ENCODE measurements at places on chromosomes 11 and 22. TPM values are rescaled to one million over a fixed set of nuclear protein-coding genes. Genes with fewer than 3 reads are reported as not detected.

GRCh38 chr11:73869332-73869949, 7.2 kb downstream of the COA4 start:
- no peaks in the 10 kb centered on the region for H3K27me3 ChIP-seq
- no peak overlapping the region for H3K4me3 ChIP-seq
- peak overlapping the region; percentile 16 for H3K27ac ChIP-seq
- H3K4me1 ChIP-seq = peaks cover 22% of the 10 kb centered on the region

DNA sequence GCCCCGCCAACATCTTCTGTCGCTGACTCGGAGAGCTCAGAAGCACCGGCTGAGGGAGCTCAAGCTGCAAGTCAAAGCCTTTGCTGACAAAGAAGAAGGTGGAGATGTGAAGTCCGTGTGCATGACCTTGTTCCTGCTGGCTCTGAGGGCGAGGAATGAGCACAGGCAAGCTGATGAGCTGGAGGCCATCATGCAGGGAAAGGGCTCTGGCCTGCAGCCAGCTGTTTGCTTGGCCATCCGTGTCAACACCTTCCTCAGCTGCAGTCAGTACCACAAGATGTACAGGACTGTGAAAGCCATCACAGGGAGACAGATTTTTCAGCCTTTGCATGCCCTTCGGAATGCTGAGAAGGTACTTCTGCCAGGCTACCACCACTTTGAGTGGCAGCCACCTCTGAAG, 6.7 kb downstream of the RAG1 start:
- no peak overlapping the region for H3K27ac ChIP-seq
- H3K36me3 ChIP-seq = no peaks in the 10 kb centered on the region
- DNase-seq = no peak
- no peaks in the 10 kb centered on the region for H3K27me3 ChIP-seq
- H3K4me3 ChIP-seq = no peak overlapping the region

GRCh38 chr11:74226907-74227306, 55.8 kb downstream of the PPME1 start:
- no peak overlapping the region for H3K4me3 ChIP-seq
- no peaks in the 10 kb centered on the region for H3K4me1 ChIP-seq
- H3K27me3 ChIP-seq = no peaks in the 10 kb centered on the region
- DNase-seq = no peak
- no peak overlapping the region for H3K27ac ChIP-seq

GRCh38 chr11:13680501-13681264, 12.2 kb downstream of the FAR1 start:
- no peak overlapping the region for H3K4me3 ChIP-seq
- peaks cover 35% of the 10 kb centered on the region for H3K4me1 ChIP-seq
- H3K36me3 ChIP-seq = no peaks in the 10 kb centered on the region
- H3K27me3 ChIP-seq = no peaks in the 10 kb centered on the region

DNA sequence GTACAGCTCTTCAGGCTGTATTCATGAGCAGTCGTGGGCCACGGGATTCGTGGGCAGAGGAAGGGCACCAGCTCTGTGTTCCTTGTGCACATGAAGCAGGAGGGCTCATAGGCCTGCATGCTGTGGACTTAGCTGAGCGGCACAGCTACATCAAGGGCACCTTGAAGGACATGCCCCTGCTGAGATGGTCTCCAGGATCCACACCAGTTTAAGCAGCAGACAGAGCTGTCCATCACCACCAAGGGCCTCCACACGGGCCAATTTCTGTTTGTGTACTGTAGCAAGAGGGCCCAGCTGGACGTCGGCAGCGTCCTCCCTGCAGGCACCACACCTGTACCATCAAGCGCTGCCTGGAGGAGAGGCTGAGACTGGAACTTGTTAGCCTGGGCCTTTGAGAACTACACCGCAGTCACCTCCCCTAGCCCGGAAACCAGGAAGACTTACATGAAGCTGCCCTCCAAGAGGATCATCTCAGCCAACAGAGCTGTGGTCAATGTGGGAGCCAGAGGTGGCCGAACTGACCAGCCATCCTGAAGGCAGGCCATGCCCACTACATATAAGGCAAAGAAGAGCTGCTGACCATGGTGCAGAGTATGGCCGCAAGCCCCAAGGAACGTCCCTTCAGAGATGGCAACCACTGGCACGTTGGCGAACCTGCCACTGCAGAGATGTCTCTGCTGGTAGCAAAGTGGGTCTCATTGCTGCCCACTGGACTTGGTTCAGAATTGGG, 32.7 kb upstream of the GNB1L start:
- H3K4me1 ChIP-seq = peaks cover 29% of the 10 kb centered on the region
- H3K27me3 ChIP-seq = no peaks in the 10 kb centered on the region
- H3K4me3 ChIP-seq = no peak overlapping the region
- H3K36me3 ChIP-seq = no peaks in the 10 kb centered on the region

GRCh38 chr11:116852261-116853031, 15.0 kb upstream of the APOA1 start:
- H3K27ac ChIP-seq = no peak overlapping the region
- H3K36me3 ChIP-seq = peaks cover 6% of the 10 kb centered on the region
- peaks cover under 1% of the 10 kb centered on the region for H3K4me1 ChIP-seq
- DNase-seq = no peak

DNA sequence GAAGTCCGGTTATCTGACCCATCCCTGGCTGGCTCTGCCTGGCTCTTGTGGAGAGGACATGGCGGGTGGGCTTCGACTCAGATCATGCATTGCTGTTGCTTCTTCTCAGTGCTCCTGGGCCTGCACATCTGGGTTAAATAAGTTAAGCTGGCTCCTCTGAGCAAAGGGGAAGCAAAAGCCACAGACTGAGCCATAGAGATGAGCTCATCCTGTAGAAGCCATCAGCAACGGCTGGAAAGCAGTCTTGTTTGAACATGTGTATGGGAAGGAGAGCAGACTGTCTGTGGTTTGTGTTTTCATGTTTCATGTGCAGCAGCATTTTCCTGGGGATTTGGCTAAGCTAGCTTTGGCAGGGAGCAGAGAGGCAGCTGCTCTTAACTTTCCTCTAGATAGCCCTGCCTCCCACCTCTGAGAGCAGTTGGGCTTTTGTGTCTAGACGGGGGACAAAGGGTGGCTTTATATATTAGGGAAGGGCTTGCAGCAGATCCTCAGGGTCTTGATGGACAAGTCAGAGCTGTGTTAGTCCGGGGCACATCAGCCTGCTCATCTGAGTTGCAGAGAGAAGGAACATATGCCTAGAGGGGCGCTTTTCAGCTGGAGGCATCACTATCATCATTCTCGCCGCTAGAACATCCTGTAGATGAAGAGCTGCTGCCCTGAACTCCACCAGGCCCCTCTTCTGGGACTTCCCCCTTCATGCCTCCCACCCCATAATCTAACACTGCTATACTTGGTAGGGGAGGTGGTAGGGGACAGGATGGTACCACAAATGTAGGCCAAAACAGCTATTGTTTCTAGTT, 14.9 kb downstream of the DCPS start:
- no peaks in the 10 kb centered on the region for H3K36me3 ChIP-seq
- 0 out of 2 replicates have a peak, but pooled peaks cover 6% of the 10 kb centered on the region for H3K4me1 ChIP-seq
- H3K4me3 ChIP-seq = no peak overlapping the region
- no peaks in the 10 kb centered on the region for H3K27me3 ChIP-seq

DNA sequence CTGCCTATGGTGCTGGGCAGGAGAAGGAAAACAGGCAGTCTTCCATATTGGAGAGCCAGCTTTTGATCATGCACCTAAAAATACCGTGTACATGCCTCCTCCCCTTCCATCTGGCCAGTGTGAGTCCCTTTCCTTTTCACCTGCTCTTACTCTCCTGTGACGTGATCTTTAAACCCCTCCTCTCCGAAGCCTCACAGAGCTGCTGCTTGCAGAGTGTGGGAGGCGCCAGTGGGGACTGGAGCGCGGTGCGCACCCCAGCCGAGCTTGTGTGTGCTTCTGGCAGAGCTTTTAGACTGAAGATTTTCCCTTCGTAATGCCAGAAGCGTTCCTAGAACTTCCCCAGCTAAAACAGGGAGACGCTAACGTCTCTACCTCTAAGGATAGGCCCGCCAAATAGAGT, 29.8 kb downstream of the MUC6 start:
- no peaks in the 10 kb centered on the region for H3K4me1 ChIP-seq
- peaks cover 3% of the 10 kb centered on the region for H3K36me3 ChIP-seq
- no peak overlapping the region for H3K27ac ChIP-seq
- DNase-seq = no peak

GRCh38 chr11:100515087-100515486, 172.0 kb upstream of the ARHGAP42 start:
- no peak overlapping the region for H3K27ac ChIP-seq
- peak; percentile 43 for DNase-seq
- no peaks in the 10 kb centered on the region for H3K27me3 ChIP-seq
- H3K36me3 ChIP-seq = no peaks in the 10 kb centered on the region

DNA sequence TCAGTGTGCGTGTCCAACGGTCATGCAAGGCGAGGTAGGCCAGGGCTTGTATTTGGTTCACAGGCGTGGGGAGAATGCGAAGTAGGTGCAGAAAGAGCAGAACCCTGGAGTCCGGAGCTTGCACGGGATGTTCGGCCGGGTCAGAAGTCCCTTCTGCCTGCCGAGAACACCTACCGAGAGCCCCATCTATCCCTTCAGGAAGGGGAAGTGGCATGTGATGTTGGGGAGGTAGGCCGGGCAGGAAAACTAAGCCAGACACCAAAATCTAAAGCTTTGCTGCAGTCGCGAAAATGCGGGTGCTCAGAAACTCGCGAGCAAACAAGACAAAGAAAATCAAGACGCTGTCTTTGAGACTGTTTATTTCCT, 435 bp upstream of the TAF6L start:
- DNase-seq = peak; percentile 47
- no peaks in the 10 kb centered on the region for H3K27me3 ChIP-seq
- H3K4me1 ChIP-seq = peaks cover 6% of the 10 kb centered on the region
- H3K4me3 ChIP-seq = peak overlapping the region; percentile 81
- 0 out of 2 replicates have a peak, but pooled peaks cover 3% of the 10 kb centered on the region for H3K36me3 ChIP-seq

DNA sequence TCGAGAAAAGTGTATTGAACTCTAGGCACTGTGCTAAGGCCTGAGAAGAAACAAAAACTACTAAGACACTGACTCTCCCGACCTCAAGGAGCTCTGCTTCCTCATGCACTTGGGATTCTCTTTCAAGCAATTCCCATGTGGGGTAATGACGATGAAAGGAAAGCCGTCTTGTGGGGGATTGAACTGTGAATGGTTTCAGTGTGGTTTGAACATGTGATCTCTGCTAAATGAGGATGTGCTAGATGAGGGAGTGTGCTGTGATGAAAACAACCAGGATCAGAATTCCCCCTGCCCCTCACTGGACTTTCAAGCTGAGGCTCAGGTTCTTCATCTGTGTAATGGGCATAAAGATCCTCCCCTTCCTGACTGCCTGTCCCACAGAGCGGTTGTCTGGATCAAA, 74.9 kb downstream of the DEPDC5 start:
- H3K4me1 ChIP-seq = peaks cover 3% of the 10 kb centered on the region
- H3K36me3 ChIP-seq = no peaks in the 10 kb centered on the region

DNA sequence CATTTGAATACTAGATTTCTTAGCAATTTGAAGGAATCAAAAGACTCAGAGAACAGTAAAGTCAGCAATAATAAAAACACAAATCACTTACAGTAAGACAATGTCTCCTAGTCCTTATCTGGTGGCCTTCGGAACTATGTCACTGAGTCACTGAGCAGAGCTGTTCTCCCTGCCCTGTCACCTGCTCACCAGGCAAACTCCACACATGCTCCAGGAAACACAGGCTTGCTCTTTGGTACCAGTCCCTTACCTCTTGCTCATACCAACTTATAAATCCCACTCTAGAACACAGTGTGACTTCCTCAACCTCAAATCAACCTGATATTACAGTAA, 81.1 kb upstream of the CHRM4 start:
- no peak overlapping the region for H3K4me3 ChIP-seq
- H3K27me3 ChIP-seq = no peaks in the 10 kb centered on the region
- peak overlapping the region; percentile 47 for H3K27ac ChIP-seq
- peaks cover 23% of the 10 kb centered on the region for H3K4me1 ChIP-seq
- H3K36me3 ChIP-seq = no peaks in the 10 kb centered on the region

- H3K27me3 ChIP-seq = no peaks in the 10 kb centered on the region
- H3K36me3 ChIP-seq = no peaks in the 10 kb centered on the region
- H3K4me3 ChIP-seq = no peak overlapping the region
- peak overlapping the region; percentile 83 for H3K27ac ChIP-seq
- peaks cover 30% of the 10 kb centered on the region for H3K4me1 ChIP-seq
- no peak for DNase-seq
Measured at GRCh38 chr11:22702031-22702430, 35.6 kb downstream of the GAS2 start.

GRCh38 chr11:120517801-120518291, 6.3 kb downstream of the GRIK4 start:
- H3K4me1 ChIP-seq = peaks cover 19% of the 10 kb centered on the region
- H3K27ac ChIP-seq = peak overlapping the region; percentile 18
- H3K4me3 ChIP-seq = no peak overlapping the region
- DNase-seq = no peak
- no peaks in the 10 kb centered on the region for H3K36me3 ChIP-seq
- no peaks in the 10 kb centered on the region for H3K27me3 ChIP-seq

DNA sequence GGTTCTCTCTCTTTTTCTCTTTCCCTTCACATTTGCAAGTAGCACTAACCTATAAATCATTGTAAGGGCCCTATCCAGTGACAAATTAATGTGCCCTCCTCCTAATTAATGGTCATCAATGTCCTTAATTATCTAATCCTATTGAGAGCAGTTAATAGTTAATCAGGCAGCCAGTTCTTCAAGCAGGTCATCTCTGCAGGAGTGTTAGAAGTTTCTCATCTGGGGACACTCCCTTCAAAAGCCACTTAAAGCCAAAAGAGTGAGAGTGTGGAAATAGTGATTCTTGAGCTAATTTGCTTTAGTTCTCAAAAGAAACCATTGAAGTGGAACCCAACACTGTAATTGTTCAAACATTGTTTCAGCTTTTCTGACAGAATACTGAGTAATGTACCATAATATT, 141.6 kb downstream of the ELP4 start:
- no peak for DNase-seq
- H3K27me3 ChIP-seq = no peaks in the 10 kb centered on the region
- no peak overlapping the region for H3K4me3 ChIP-seq
- H3K27ac ChIP-seq = no peak overlapping the region
- no peaks in the 10 kb centered on the region for H3K4me1 ChIP-seq
- H3K36me3 ChIP-seq = no peaks in the 10 kb centered on the region

DNA sequence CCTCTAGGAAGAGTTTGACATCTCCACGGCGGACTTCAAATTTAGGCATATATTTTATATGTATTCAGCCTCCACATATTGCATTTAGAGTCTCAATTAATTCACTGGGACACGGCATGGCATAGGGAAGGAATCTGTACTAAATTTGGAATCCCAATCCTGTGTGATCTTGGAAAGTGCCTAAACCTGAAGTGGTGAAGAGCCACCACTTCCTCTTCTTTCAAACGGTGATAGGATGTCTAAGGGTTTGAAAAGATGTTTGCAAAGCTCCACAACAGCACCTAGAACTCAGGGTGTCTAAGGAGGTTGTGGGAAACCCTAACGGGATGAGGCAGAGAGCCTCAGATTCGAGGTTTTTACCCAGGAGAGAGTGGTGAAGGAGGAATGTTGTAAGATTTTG, 1.0 kb upstream of the L3MBTL2 start:
- peak overlapping the region; percentile 99 for H3K27ac ChIP-seq
- DNase-seq = no peak
- no peaks in the 10 kb centered on the region for H3K36me3 ChIP-seq
- no peaks in the 10 kb centered on the region for H3K27me3 ChIP-seq
- no peak overlapping the region for H3K4me3 ChIP-seq
- H3K4me1 ChIP-seq = no peaks in the 10 kb centered on the region

GRCh38 chr11:126181939-126182730, 29.3 kb downstream of the RPUSD4 start:
- H3K4me3 ChIP-seq = no peak overlapping the region
- 0 out of 2 replicates have a peak, but pooled peaks cover 4% of the 10 kb centered on the region for H3K4me1 ChIP-seq
- no peak overlapping the region for H3K27ac ChIP-seq
- DNase-seq = no peak

The SCO2 gene
- 3.0 TPM for total RNA-seq

The PRSS23 gene
- total RNA-seq = 432 TPM

The MMP8 gene
- total RNA-seq = not detected

The CDKN1C gene
- total RNA-seq = 15.0 TPM

The CDON gene
- total RNA-seq = 6.8 TPM

All from Caco-2 (cell line).